PC-9 (cell line): ENCODE measurements at places on chromosomes 12 and 14.

DNA sequence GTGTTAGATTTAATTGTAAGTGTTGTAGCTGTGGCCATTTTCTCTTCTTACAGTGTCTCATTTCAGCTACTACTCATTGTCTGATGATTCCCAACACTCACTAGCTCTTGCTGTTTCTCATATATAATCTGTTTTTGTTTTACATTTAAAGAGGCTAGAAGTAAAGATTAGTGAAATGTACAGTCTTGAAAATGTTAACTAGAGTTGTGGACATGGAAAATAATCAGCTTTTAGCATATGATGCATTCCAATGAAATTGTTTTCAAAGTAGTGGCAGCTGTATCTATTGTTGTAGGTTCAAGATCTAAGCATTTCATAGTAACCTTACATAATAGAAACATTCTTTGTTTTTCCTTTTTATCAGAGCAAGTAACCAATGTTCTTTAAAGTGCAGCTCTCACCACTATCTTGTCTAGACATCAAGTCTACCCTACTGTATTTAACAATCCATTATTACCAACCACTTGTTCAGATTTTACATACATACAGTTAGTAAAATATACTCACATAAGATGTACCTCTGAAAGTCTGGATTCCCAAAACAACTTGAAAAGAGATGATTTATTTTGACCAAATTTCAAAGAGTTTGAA, 76.9 kb downstream of the PPHLN1 start:
- no peak for DNase-seq

DNA sequence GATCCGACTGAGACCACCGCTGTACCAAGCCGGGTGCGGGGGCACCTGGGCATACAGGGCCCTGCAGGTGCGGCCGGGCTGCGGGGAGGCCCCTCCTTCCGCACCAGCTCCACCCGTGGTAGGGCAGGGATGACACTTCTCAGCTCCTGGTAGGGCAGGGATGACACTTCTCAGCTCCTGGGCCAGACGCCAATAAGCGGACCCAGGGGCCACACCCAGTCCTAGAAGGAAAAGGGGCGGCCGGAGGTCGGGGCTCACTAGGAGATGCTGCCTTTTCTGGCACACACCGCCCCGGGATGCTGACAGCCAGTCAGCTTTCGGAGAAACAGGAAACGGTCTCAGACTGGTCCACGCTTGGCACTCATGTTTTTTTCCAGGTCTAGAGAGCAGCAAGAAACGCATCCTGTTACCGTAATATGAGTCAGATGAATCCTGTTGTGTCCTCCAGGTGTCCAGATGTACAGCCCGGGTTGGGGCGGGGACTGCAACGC, 34.8 kb downstream of the NFKBIA start:
- DNase-seq: peak; percentile 60

DNA sequence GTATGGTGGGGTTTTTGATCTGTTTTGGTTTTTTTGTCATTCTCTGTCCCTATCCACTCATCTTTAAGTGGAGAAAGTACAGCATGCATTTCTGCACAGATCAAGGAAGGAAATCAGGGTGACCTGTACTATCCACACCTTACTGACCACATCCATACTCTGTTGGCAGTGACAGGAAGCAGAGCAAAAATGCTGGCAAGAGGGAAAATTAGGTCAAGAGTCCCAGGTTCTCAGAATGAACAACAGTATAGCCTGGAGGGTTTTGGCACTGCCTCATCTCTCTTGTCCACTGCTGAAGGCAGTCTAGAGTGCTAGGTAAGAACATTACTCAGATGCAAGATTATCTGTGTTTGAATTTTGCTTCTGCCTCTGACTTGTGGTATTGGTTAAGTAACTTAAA, 70.7 kb downstream of the TAOK3 start:
- DNase-seq: peak; percentile 75

- DNase-seq: no peak
These were observed 97.8 kb downstream of the PLEKHA5 start for GRCh38 chr12:19227190-19227879.

- no peak for DNase-seq
These were observed 93.3 kb downstream of the FIGNL2 start for GRCh38 chr12:51755251-51755650.

GRCh38 chr14:32938719-32939253, at the start of gene NPAS3:
Gene NPAS3 (plus strand): TSS chr14:32938879.
- DNase-seq: no peak

DNA sequence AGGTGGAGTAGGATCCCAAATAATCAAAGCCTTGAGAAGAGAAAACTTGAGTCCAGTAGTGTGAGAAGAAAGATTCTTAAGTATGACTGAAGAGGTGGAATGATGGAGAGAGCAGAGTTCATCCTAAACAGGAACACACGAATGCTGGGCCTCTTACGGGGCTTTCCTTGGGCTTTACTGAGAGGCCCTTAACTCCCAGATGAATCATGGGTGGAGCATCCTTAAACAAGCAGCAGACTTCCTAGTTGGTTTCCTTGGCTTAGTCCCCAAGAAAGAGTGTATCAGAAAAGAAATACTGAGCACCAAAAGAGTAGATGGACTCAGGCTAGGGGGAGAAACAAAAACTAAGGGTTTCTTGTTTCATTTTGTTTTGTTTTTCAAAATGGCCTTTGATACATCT, 132.5 kb downstream of the GPR135 start:
- no peak for DNase-seq

DNA sequence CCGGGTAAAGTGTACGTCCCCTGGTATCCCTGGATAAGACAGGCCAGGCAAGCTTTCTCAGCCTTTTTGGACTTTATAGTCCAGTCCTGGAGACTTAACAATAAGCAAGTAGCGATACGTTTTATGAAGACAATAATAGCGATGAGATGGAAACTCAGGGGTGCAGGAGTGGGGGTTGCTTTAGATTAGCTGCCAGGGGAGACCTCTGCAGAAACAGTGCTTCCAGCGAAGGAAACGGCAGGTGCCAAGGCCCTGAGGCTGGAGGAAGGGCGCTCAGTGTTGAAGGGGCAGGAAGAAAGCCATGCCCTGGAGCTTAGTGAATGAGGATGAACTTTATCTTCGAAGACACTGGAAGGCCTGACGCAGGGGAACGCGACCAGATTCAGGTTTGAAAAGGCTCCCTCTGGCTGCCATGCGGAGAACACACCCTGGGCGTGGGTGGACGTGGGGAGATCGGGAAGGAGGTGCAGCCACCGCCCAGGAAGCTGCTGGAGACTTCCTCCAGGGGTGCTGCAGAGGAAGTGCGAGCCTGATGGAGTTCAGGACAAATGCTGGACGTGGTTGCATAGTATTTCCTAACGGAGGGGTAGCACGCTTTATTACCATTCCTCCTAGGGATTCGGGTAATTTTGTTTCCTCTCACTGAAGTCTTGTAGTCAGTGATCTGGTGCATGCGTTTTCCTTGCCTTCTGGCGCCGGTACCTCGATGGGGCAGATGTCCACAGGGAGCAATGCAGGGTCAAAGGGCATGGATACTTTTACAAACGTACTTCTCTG, 26.1 kb upstream of the UBC start:
- DNase-seq: peak; percentile 86

DNA sequence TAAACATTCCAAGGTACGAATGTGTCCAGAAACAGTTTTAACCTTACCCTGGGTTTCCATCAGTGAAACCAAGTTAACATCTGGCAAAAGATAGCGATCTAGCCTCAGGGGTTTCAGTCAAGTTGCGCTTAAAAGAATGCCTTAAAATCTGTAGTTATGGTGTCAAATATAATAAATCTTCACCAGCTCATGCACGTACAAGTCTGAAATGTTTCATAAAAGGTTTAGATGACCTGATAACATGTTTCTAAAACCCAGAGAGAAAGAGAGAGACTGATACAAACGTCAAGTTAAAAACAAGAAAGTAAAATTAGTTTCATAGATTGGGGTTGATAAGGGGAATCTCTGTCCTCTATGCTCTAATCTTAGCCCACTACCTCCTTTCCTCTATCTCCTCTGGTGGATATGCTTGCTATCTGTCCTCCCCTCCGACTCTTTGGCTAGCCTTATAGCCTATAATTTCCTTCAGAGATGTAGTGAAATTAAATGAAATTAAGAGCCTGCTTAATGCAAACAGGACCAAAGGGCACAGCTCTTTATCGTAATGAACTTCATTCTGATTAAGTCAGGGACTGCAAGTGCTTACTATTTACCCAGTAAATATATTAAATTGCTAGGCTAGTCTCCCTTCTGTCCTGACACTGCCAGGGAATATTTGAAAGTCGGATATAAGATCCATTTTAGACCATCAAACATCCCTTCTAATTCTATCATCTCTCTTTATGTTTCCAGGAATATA, 18.4 kb upstream of the FOS start:
- DNase-seq: peak; percentile 59

DNA sequence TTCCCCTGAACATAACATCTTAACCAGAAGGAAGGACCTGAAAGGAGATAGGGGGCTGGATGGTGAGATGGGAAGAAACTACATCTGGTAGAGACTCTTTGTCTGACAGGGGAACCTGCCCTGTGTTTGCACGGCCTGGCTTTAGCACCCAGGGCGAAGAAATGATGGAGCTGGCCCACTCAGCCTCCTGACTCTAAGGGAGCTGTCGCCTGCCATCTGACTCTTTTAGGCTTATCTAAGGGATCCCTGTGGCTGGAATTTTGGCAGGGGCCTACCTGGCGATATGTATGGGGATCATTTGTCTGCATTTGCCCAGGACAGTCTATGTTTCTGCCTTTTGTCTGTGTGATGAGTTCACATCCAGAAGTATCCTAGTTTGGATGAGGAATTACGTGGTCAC, 15.6 kb upstream of the CACNA2D4 start:
- DNase-seq: no peak
